Neural crest cell (in vitro differentiated cells): ENCODE measurements at places on chromosomes 11 and 22.

DNA sequence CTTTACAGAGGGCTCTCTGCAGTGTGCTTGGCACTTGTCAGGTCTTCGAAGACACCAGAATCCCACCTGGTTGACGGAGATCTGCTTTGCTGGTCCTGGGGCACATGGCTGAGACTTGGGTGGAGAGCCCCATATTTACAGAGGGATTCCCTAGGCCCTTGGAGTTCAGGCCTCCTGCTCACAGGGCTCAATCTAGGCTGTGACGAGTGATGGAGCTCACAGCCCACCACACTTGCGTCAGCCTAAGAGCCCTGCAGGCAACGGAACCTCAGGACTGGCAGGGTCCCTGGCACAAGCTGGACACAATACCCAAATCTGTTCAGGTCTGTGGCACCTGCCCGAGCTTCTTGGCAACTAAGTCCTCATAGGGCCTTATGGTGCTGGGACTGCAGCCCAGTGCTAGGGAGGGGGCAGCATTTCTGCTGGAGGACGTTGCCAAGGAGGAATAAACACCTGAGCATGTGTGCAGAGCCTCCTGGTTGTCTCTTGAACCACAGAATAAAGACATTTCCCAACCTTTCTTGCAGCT lies 59.1 kb downstream of the KCNC1 start:
- no peak for DNase-seq

DNA sequence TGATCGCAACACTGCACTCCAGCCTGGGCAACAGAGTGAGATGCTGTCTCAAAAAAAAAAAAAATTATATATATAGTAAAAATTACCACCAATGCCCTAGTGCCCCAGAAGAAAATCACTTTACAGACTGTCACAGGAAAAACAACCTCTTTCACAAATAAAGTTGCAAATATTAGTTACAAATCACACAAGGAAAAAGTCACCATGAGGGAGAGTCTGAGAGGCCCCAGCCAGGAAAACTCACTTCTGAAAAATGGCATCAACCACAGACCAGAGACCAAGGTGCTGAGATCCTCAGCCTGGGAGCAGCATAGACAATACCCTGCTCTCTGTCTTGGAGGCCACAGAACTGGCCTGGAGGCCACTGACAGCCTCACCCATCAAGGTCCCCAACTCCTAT lies 20.4 kb downstream of the GGT5 start:
- DNase-seq = no peak

GRCh38 chr11:120400564-120401364 lies 64.6 kb downstream of the ARHGEF12 start:
- no peak for DNase-seq

- DNase-seq = no peak
These were observed 82.9 kb upstream of the UBASH3B start for GRCh38 chr11:122572592-122572991.

- DNase-seq = no peak
These were observed 102.0 kb downstream of the SBF2 start for GRCh38 chr11:10192036-10192435.

GRCh38 chr11:67321313-67321871 lies 18.1 kb downstream of the SSH3 start:
- no peak for DNase-seq
